ENCODE measurements at places on chromosomes 6 and 20.

- DNase-seq, result no peak
Observed at GRCh38 chr20:25464501-25465242, 57.2 kb downstream of the GINS1 start.

- peak; percentile 49 for DNase-seq
Observed at GRCh38 chr6:26217714-26218075, 130.5 kb downstream of the HFE start.

GRCh38 chr20:63498960-63499337, at the start of gene EEF1A2:
EEF1A2 (minus strand) TSS chr20:63499083; CDS start chr20:63497763, 1,320 bp downstream.
- DNase-seq, result no peak

DNA sequence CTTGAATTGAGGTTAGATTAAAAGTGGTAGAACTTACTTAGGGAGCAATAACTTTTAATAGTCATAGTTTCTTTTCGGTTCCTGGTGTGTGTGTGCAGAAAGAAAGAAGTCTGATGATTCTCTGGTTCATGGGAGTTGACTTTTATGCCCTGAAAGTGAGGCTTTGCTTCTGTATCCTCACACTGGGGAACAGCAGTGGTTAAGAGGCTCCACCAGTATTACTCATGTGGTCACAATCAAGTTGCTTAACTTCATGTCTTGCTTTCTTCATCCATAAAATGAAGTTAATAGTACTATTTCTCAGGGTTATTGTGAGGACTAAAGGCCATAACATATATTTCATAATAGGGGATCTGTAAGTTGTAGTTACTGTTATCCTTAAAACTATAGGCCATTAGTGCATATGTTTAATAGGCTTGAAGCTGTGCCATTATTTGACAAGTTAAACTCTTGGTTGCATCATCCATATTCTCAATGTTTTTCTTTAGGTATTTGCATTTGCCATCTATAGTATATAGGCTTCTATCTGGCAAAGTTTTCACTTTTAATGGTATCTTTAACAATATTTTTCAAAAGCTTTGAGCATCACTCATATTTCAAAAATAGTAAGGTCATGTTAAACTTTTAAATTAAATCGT, 262.4 kb downstream of the PLCB1 start:
- no peak for DNase-seq

- DNase-seq, result no peak
Observed at GRCh38 chr6:71395731-71396409, 107.3 kb downstream of the OGFRL1 start.

GRCh38 chr6:149164199-149164750, 153.2 kb upstream of the TAB2 start:
- DNase-seq, result no peak

DNA sequence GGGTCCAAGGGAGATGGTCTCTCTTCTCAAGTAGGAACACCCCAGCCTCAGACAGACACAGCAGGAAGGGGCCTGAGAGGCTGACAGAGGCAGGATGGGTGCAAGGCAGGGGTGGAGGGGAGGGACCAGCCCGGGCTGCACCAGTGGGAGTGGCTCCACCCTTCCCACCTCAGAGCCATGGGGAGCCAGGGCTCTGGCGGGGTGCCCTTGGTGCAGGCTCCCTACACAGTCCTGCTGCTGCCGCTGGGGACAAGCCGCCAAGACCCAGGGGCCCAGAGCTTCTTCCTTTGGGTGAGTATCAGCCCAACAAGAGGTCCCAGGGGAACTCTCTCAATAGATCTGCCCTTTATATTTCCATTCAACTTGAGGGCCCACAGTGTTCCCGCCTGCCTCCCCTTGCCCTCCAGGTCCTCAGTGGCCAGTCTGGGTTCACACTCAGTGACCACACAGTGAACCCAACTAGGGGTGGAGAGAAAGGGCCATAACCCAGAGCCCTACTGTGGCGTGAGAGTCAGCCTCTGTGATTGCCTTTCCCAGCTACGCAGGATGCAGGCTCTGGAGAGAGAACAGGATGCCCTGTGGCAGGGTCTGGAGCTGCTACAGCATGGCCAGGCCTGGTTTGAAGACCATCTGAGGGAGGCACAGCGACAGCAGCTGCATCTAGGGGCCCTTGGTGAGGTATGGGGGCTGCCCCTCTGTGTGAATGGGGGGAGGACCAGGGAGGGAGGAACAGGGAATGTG, 592 bp downstream of the SAPCD1 start:
- DNase-seq, result no peak

DNA sequence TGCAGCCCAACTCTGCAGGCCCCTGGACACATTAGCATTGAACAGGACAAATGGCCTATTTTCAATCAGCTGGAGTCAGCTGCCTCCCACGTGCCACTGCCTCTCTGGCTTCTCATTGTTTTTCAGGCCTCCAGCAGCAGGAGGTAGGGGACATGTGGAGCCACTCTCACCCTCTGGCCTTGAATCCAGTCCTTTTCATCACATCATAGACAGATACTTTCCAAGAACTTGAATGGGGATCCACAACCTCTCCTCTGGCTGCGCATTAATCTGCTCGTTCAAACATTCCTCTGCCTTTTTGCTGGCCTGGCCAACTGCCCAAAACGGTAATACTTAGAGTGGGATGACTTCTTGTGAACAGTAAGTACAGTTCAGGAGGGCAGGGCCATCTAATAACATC, 592.3 kb downstream of the PKHD1 start:
- no peak for DNase-seq

GRCh38 chr6:156889469-156889868, 112.3 kb downstream of the ARID1B start:
- no peak for DNase-seq

GRCh38 chr6:158039178-158039557, 57.5 kb downstream of the SYNJ2 start:
- DNase-seq, result no peak

GRCh38 chr20:35120012-35120701, 27.0 kb downstream of the EDEM2 start:
- DNase-seq, result peak; percentile 58

DNA sequence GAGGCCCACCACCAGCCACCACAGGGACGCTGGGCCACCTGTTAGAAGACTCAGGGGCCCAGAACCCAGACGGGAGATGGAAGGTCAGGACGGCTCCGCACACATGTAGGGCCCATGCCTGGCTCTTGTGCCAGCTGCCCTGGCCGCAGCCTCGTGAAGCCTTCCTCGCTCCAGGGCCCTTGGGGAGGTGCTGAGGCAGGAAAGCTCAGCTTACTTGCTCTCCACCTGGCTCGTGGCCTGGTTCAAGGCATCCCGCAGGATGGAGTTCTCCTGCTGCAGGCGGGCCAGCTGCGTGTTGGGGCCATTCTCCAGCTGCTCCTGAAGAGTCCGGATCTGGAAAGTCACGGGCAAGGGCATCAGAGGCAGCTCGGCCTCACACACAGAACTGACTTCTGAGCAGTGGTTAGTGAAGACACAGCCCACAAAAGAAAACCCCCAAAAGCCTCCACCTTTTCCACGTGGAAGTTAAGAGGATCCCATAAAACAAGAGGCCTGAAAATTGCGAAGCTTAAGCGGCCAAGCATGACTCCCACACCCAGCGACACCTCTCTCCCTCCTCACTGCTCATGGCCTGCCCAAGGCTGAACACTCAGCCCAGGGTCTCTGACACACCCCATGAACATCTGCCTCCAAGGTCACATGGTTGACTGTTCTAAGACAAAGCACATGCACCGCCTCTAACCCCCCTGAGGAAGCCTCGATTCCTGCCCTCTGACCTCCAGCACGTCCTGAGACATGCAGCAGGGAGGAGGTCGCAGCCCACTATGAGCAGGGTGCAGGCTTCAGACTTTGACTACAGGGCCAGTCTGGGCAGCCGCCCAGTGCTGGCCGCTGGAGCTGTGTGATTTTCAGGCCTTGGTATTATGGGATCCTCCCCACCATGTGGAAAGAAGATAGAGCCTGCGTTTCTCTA, 46.5 kb downstream of the RRBP1 start:
- DNase-seq, result no peak
